Activated CD4-positive, alpha-beta memory T cell treated with anti-CD3 and anti-CD28 coated beads for 36 hours (primary cell): ENCODE measurements at places on chromosomes 1 and 21.

- DNase-seq = no peak
These were observed 6.8 kb downstream of the CASQ2 start for GRCh38 chr1:115761601-115762302.

DNA sequence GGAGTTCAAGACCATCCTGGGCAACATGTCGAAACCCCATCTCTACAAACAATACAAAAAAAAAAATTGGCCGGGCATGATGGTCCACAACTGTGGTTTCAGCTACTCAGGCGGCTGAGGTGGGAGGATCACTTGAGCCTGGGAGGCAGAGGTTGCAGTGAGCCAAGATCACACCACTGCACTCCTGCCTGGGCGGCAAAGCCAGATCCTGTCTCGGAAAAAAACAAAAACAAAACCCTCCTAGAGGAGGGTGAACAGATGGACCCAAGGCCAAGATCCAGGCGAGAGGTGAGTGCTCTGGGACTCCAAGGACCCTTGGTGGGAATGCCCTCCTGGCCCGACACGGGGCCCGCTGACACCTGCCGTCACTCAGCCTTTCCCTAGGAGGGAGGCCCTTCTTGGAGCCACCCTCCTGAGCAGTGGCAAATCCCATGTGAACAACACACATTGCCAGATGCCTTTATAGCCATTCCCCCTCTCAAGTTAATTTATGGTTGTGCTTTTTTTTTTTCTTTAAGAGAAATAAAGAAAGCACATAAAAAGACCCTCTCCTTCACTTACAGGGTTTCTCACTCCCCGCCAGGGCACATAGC, 380 bp downstream of the TFF2 start:
- DNase-seq = no peak

DNA sequence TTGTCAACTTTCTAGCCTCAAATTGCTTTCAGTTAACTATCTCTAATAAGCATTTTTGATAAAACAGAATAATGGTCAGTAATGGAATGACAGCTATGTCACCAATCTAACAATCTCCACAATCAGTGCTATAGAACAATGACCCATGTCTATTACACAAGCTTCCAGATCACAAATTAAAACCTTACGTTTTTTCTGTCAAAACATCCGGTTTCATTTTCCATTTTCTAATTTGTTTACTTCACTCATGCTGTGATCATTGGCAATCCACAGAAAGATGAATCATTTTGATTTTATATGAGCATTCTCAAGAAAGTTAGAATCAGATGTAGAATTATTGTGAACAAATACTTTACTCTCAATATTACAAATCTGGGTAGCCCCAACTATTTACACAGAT, 80.3 kb downstream of the KCNT2 start:
- DNase-seq = no peak

GRCh38 chr1:36134031-36134430, 9.0 kb upstream of the COL8A2 start:
- no peak for DNase-seq

- DNase-seq = no peak
These were observed 20.1 kb upstream of the MAP1LC3C start for GRCh38 chr1:242019018-242019417.

DNA sequence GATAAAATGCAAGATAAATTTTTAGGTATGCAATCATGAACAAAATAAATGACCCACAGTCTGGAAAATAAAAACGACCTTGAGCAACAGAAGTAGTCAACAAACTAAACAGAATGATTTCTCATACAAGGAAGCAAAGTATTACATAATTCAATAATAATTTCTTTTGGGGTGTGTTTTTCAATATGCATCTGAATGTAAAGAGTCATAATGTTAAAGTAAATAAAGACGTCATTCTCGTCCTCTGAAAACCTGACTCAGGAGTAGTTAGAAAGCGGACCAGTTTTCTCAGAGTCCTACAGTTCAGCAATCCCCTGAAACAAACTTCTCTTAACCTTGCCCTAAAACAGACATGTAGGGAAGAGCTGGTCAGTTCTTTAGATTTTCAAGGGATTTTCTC, 18.6 kb downstream of the CDC42BPA start:
- no peak for DNase-seq

- no peak for DNase-seq
These were observed 41.8 kb upstream of the C1orf198 start for GRCh38 chr1:230909974-230910754.

DNA sequence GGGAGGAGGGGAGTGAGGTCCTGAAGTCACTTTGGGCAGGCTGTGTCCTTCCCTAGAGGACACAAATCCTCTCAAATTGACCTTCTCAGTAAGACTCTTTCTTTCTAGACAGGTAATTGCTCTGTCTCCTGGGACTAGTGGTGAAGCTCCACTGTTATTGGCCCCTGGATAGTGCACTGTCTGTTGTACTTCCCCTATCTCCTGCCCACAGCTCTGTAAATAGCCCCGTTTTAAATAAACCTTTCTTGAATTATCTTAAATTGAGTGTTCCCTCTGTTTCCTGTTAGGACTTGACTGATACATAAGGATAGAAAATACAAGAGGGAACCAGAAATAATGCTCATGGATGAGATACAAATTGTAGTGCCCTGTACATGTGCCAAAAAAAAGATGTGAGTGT, 229.5 kb upstream of the USP24 start:
- no peak for DNase-seq

GRCh38 chr1:67666636-67667035, 18.4 kb upstream of the GADD45A start:
- DNase-seq = no peak

DNA sequence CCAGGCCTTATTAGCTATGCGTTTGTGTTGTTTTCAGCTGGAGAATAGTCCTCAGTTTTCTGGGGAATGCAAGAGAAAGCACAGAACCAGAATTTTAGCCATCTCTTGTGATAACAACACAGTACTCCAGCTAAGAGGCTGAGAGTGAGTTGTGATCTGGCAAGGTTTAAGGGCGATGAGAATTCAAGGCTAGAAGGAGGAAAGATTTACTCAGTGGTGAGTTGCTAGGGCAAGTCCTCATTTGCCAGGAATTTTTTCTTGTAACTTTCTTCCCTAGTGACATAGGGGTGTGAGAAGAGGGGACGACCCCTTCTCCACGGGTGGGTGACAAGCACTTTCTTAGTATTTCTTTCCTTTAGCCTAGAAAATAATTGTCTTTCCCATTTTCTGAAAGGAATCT, 53.2 kb downstream of the HHAT start:
- no peak for DNase-seq

GRCh38 chr1:15618077-15618654, 908 bp downstream of the DDI2 start:
- no peak for DNase-seq
